Left ventricle myocardium inferior (tissue), 1 donor: ENCODE measurements at places on chromosomes 16 and 17. TPM values are rescaled to one million over a fixed set of nuclear protein-coding genes. Genes with fewer than 3 reads are reported as not detected.

KRTAP9-2 gene
- not detected for total RNA-seq

ITPRIPL2 gene
- total RNA-seq = 12.3 TPM

ATP2C2 gene
- total RNA-seq = not detected

CENPX gene
- 26.3 TPM for total RNA-seq

TEKT5 gene
- total RNA-seq = not detected

DNA sequence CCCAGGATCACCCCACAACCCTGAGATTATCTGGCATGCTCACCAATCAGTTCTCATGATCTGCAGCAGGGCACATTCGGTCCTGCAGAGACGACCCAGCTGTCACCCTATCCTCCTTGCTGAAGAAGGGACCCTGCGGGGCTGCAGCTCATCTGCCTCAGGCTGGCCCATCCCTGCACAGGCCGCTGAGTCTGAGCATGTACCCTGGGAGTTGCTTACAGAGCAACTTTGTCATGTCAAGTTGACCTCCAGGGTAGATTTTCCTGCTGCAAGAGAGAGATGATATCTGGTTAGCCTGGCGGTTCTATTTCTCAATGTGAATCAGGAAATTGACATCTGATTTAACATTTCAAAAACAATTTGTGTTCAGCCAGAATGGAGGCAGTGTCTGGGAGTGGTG is 36.0 kb upstream of the ADCY9 start:
- DNase-seq = no peak

- no peak for DNase-seq
These were observed 1.1 kb downstream of the RPRML start for GRCh38 chr17:46977750-46978488.

GRCh38 chr16:69276148-69277115 is 34.7 kb upstream of the VPS4A start:
- DNase-seq = peak; percentile 58

DNA sequence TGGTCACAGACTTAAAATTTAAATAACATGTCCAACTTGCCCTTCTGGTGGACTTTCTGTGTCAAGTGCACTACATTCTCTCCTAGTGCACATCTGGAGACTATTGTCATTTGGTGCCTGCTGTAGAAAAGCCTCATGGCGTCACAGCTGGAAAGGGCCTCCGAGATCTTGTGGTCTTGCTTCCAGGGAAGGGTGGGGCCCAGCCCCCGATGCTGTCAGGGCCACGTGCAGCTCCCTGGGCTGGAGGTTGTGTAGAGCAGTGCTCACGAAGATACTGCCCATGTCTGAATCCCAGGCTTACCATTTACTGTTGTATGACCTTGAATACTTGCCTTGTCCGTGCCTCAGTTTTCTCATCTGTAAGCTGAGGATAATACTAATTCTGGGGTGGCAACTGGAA is 6.8 kb upstream of the MPRIP start:
- DNase-seq = no peak

- no peak for DNase-seq
These were observed 4.7 kb downstream of the NATD1 start for GRCh38 chr17:21248500-21248899.

DNA sequence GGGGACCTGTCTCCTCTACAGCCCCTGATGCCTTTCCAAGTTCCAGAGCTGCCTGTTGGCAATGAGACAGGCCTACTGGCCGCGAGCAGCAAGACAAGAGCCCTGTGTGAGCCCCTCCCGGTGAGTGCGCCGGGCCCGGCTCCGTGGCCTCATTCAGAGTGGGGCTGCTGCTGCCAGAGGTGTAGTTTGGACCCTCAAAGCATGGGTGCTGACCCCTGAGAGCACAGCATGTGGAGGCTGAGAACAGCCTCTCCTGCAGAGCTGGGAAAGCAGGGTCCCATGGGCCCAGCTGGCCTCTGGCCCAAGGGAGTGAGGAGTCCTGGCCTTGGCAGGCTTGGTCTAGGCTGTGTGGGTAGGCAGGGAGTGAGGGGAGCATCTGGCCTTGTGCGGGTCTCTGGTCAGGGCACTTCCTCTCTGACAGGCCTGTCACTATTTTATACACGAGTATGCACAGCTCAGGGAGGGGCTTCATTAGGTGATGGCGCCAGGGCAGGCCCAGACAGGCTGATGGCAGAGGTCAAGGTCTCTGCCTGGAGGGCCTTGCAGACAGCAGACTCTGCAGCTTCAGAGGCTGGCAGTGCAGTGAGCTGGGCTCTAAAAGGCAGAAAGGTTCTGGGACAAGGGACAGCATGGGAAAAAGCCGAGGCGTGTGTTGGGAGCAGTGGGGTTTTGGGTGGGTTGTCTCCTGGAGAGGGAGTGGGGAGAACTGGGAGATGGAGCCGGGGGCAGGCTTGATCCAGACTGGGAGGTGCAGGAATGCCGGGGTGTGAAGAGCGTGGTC is 43.4 kb downstream of the ADCY7 start:
- no peak for DNase-seq

DNA sequence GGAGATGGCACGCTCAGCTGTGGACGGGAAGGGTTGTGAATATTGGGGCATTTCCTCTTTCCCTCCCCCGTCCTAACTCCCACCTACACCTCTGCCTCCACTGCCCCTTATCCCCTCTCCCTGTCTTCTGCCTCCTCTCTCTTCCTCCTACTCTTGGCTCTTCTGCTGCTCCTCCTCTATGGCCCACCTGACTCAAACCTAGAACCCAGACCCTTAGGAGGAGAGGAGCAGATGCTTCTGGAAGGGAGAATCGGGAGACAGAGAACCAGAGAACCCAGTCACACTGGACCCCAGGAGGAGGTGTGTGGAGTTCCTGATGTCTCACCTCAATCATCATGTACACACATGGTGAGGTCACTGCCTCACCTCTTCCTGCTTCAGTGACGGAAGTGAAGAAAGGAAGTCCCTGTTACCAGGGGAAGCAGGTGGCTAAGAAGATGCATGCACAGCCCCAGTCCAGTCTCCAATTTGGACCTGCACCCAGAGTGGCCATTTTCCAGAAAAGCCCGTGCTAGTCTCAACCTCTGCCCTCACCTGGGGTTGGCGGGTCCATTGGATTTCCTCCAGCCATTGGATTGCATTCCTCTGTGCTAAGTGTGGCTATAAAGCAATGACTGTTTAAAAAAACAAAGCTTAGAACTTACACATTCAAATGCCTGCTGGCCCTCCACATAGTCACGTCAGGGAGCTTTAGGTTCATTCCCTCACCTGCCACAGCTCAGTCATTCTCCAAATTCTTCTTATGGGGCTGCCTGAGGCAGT is 4.0 kb downstream of the RNF222 start:
- no peak for DNase-seq

- no peak for DNase-seq
These were observed 2.3 kb upstream of the ANKRD40 start for GRCh38 chr17:50710025-50710424.

- no peak for DNase-seq
These were observed 1.4 kb downstream of the RAB11FIP3 start for GRCh38 chr16:426906-427249.

- DNase-seq = no peak
These were observed 30.5 kb downstream of the ADCY7 start for GRCh38 chr16:50296807-50297206.

GRCh38 chr17:63514974-63515373 is 8.2 kb upstream of the KCNH6 start:
- no peak for DNase-seq

- no peak for DNase-seq
These were observed 49.9 kb downstream of the NLRC5 start for GRCh38 chr16:57039148-57039812.

GRCh38 chr17:16989230-16989952 is 17.5 kb upstream of the TNFRSF13B start:
- no peak for DNase-seq

DNA sequence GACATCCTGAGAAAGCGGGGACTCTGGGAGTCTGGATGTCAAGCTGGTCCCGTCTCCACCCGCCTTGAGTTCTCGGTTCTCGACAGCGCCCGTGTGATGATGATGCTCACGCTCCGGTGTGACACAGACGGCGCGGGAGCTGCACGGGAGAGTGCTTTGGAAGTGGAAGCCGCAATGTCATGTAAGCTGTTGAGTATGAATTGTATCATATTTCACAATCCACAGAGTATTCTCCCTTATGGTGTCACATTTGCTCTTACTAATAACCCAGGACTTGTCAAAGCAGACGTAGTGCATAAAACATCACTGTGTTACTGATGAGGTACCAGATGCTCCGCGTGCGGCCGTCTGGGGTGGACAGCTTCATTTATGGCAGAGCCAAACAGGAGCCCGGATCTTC is 217.5 kb upstream of the CHMP6 start:
- DNase-seq = no peak

DNA sequence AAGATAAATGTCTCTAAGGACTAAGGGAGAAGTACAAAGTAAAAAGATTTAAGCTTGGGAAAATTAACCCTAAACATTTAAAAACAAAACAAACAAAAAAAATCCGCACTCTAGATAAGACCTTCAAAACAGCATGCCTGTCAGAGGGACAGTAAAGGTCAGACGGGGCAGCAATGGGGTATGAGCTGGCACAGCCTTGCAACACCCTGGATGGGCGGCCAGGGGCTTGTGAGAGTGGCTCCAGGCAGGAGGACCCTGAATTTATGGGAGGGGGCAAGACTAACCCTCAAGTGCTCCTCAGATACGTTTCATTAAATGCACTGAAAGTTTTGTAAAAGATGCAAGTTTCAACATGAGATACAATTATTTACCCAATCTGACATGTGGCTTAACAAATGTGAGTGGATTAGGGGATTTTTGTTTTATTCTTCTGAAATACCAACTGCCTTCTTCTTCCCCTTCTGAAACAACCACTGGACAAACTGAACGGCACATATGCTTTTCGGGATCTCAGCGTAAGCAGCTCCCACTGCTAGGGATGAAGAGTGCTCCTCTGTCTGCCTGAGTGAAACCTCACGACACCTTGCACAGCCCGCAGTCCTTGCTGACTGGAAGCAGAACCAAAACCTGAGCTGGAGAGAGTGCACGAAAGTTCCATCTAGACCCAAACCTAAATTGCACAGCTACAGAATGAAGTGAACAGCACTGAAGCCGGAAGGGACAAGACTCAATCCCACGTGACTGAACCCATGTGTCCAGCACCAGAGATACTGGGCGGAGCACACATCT is 128.4 kb downstream of the ANKRD11 start:
- no peak for DNase-seq

- DNase-seq = no peak
These were observed 93.3 kb downstream of the TNFRSF13B start for GRCh38 chr17:16878606-16879005.
